ENCODE measurements at places on chromosomes 5 and 9.

DNA sequence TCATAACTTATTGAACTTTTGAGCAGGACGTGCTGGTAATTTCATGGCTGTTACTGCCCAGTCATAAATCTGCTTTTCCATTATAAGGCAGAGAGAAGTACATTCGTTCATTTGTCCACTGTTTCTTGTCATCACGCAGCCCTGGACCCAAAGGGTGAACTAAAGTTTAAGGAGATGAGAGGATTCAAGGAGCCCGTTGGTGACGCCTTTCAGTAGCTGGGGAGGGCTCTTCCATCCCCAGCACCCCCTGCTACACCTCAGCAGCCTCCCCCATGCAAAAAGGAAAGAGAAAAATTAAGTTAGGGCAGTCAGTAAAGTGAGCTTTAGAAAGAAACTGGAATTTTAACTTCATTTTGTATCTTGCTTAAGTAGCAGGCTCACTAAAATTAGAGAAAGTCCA is 2.9 kb downstream of the FOXE1 start:
- no peak for DNase-seq

- DNase-seq = no peak
Observed at GRCh38 chr5:56402266-56403220, 169.4 kb upstream of the ANKRD55 start.

DNA sequence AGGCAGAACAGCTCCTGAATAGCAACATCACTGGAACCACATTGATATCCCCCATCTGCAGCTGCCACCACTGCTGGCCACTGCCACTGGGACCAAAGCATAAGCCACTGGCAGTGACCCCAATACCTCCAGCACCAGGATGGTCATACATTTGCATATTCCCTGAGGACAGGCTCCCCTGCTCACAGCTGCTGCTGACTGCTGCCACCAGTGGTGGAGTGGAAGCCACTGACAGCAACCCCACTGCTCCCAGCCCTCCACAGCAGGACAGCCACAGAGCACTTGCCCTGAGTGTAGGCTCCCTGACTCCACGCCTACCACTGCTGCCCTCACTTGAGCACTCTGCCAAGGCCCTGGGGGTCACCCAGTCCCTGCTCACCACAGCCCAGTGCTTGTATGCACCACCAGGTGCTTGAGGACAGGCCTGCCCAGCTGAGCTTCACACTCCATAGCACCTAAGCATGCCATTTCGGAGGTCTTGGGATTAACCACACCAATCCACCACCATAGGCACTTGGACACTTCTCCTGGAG is 327.4 kb upstream of the RPS23 start:
- no peak for DNase-seq

DNA sequence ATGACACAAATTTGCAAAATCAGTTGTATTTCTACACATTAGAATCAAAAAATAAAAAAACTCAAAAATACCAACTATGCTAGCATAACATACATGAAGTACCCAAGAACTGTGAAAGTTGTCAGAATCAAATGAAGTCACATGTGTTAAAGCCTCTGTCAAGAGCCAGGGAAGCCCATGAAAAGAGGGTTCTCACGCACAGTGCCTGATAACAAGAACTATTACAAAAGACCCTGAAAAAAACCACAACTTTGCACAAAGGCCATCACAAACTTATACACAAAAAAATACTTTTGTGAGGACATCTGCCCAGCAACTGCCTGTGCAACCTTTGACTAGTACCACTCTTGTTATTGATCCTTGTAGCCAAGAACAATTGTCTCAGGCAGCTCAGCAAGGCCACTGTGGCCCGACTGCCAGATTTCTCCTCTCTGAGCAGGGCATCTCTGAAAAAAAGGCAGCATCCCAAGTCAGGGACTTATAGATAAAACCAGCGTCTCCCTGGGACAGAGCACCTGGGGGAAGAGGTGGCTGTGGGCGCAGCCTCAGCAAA is 28.9 kb upstream of the HNRNPA0 start:
- DNase-seq = no peak

DNA sequence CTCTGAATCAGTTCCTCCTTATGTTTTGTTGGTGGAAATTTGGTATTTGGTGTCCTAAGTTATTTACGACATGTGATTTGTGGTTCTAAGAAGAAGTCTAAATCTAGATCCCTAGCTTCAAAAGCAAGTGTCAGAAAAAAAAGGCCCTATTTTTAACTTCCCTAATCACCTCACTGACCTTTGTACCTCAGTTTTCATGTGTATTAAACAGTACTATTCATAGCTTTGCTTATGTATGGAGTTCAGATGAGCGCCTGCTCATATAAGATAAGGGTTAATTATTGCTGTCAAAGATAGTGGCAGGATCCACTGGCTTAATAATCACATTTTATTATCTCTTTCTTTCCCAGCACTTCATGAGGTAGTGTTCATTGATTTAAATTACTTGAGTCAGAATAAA is 318.2 kb downstream of the PARP8 start:
- DNase-seq = no peak

DNA sequence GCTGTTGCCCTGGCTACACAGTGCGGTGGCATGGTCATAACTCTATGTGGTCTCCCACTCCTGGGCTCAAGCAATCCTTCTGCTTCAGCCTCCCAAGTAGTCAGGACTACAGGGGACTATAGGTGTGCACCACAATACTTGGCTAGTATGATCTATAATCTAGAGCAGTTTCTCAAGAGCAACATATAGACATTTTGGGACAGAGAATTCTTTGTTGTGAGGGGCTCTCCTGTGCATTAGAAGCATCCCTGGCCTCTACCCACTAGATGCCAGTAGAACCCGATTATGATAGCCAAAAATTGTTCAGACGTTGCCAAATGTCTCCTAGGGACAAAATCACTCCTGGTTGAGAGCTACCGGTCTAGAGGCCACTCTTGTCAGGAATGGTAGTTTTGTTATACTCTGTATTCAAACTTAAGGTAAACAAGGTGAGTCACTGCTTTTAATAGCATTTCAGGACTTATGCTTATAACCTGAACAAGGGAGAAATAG is 7.2 kb downstream of the ANKHD1 start:
- no peak for DNase-seq

DNA sequence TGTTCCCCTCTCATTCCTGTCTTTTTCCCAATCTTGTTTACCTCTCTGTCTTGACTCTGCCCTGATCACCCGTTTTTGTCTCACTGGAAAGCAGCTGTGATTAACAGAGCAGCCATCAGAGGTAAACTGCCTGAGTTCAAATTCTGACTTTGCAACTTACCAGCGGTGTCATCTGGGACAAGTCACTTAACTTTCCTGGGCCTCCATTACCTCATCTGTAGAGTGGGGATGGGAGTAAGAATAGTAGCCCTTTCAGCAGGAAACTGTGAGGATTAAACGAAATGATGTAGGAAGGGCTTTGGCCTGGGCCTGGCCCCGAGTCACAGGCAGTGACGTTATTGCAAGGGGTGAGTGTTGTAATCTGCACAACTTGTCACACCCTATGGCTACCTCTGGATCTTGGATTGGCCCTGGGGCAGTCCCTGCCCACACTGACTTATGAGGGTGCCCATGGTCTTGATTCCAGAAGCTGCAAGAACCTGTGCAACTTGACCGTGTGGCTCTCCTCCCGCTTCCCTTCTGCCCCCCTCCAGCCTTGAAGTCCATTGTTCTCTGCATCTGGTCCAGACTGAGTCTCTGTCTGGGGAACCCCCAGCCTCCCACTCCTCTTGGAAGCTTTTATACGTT is 657 bp upstream of the PCDH12 start:
- DNase-seq = no peak

DNA sequence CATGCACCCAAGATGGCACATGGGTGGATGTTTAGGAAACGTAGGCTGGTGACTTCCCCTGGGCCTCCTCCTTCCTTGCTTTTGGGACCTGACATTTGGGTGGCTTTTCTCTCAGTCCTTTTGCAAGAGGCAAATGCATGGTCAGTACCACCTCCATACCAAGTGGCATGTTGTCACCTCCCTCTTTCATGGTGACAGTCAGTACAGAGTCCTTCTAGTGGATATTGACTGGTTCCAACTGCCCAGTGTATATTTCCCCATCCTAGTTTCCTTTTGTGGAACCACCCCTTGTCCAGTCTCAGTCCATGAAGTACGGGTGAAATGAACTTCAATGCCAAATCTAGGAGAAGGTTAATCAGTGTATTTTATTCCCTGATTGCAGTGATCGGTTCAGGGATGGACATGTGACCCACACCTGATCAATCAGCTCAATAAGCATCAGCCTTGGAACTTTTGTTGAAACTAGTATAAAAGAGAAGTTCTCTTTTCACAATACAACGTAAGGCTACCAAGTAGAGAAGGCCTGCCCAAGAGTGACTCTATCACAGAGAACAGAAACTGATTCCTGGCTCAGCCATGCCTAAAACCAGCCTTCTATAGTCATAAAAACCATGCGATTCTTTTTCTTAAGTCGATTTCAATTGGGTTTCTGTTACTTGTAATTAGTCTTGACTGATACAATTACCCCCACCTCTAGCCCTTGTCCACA is 143.4 kb upstream of the KLF9 start:
- DNase-seq = no peak

DNA sequence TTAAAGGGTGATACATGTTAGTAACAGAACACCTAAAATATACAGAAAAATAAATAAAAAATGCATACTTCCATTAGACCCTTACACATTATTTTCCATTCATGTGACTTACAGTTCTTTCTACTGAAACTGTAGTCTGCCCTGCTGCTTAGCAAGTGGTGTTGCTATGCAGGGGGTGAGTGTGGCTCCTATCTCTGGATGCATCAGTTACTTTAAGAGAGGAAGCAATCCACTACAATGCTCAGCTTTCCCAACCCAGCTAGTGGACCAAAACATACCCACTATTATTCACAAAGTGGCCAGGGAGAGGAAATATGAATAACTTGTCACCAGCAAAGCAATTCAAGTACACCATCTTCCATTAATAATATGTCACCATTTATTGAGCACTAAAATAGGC is 121.8 kb downstream of the DOCK2 start:
- DNase-seq = no peak

- peak; percentile 29 for DNase-seq
Observed at GRCh38 chr5:97242341-97242740, 59.3 kb upstream of the RIOK2 start.

DNA sequence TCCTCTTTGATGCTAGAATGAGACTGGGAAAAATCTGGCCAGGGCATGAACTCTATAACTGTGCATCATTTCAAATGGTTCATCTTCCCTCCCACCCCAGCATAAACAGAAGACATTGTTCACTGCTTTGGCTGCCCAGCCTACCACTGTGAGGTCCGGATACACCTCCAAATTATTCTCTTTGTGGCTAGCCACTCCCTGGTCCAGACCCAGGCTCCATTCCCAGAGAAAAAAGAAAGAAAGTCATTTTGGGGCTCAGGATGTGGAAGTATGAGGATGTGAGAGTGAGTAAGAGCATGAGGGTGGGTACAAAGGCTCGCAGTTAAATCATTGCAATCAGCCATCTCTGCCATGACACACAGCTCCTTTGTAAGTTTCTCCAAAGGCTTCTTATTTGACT is 559.2 kb downstream of the PSAT1 start:
- no peak for DNase-seq

GRCh38 chr9:117180896-117181445 is 233.9 kb downstream of the ASTN2 start:
- no peak for DNase-seq

DNA sequence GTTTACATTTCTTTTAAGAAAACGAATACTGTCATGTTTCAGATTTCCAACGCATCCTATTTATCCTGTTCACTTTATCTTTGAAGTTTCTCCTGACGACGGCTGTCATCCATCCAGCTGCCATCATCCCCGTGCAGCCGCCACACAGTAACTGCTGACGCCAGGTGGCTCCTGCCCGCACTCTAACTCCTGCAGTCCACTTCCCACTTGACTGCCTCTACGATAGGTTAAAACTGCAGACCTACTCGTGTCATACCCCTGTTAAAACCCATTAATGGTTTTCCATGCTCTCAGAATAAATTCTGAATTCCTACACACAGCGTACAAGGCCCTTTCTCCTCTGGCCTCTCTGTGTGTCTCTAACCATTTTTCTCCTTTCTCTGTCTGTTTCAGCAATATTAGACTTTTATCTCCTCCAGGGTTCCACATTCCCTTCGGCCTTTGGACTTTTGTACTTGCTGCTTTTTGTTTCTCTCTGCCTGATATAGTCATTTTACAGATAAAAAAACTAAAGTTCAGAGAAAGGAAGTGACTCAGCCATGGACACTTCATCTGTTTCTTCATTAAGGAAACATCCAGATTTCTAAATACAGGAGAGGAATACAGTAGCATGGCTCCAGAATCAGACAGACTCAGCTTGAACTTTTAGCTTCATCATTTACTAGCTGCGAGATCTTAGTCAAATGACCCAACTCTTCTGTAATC is 84.9 kb downstream of the ADAMTS12 start:
- no peak for DNase-seq

DNA sequence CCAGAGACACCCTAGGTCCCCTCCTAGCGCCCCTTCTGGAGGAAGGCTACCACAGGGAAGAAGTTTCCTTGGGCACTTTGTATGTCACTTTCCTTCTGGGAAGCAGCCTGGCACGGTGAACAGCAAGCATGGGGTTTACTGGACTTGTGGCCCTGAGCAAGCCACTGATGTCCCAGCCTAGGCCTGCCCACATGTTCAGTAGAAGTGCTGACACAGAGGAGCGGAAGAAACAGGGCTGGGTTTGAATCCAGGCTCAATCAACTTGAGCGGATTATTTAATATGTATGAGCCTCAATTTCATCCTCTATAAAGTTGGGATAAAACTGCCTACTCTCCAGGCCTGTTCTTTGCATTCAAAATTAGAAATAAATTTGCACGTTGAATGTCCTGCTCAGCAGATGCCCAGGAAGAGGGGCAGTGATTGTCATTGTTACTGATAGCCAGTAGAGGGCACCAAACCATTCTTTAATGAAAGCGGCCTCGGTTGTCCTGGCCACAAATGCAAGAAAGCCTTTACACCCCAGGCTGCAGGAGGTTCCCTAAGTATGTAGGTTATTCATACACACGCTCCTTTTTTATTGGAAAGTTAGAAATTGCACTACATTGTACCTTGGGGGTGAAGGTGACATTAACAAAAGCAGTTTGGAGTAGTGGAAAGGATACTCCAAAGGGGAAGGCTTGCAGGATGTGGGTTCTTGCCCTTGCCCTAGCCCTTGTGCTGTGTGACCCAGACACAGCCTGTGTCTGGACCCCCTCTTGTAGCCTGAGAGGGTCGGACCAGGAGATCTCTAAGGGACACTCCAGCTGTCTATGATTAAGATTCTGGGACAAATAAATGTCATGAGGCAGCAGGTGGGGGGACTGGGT is 13.4 kb upstream of the XPA start:
- DNase-seq = peak; percentile 51

All from hindlimb muscle (tissue), 1 donor.